Activated CD4-positive, alpha-beta T cell treated with anti-CD3 and anti-CD28 coated beads for 24 hours (primary cell): ENCODE measurements at places on chromosomes 3 and 15.

GRCh38 chr3:26715431-26715830 is 92.9 kb downstream of the LRRC3B start:
- no peak for DNase-seq

- no peak for DNase-seq
These were observed 312.2 kb downstream of the RYR3 start for GRCh38 chr15:33623010-33623409.

- DNase-seq: no peak
These were observed 282.1 kb downstream of the THSD4 start for GRCh38 chr15:71397377-71397776.

GRCh38 chr3:149969110-149969939 is 1.4 kb downstream of the PFN2 start:
- no peak for DNase-seq

- no peak for DNase-seq
These were observed 586.9 kb upstream of the SGO1 start for GRCh38 chr3:20772869-20773268.

- DNase-seq: no peak
These were observed 34.0 kb upstream of the HRH1 start for GRCh38 chr3:11120091-11120805.

- no peak for DNase-seq
These were observed 228.4 kb downstream of the TLE3 start for GRCh38 chr15:69869291-69869690.

DNA sequence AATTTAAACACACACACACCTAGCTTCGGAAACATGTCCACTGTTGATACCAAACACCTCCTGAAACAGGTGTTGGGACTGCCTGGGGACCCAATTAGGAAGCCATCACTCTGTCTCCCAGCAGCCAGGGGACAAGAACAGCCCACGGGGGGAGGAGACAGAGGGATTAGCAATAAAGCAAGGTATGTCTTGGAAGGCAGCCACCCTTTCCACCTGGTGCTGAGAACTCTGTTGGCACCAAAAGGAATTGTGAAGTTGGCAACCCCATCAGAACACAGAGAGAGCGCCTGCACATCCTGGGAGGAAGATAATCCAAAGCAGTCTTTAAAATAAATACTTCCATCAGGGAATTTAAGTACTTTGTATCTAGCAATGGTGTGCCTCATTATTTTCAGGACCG is 111.0 kb downstream of the ADAMTS17 start:
- DNase-seq: no peak

GRCh38 chr3:115814778-115815380 is 191.6 kb downstream of the GAP43 start:
- DNase-seq: peak; percentile 60

- no peak for DNase-seq
These were observed 677.7 kb upstream of the NECTIN3 start for GRCh38 chr3:110393941-110394340.

DNA sequence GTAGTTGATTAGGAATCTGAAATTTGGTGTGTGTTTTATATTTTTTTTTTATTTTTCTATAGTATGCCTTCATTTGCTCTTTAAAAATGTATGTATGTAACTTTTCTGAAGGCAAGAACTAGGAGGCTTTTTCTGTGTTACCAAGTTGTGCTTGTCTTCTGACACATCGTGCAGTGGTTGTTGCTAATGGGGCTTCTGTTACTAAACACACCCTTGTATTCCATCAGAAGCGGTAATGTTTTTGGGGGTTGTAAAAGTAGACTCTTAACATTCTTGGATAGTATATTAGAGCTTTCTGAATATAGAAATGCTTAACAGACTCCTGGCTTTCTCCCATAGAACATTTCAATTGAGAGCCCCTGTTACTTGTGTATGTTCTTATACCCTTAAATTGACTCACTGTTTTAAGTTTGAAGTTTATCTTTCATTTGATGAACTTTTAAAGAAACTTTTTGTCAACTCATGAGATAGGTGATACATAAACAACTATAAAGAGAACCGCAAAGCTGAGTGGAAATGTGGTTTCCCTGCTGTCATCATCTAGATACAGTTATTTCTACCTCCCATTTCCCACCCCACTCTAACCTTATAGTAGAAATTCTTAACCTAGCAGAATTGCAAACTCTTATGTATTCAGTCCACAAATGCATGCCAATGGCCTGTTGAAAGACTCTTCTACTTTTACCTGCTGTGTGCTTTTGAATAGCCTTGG is 2.5 kb downstream of the TIPARP start:
- peak; percentile 8 for DNase-seq

DNA sequence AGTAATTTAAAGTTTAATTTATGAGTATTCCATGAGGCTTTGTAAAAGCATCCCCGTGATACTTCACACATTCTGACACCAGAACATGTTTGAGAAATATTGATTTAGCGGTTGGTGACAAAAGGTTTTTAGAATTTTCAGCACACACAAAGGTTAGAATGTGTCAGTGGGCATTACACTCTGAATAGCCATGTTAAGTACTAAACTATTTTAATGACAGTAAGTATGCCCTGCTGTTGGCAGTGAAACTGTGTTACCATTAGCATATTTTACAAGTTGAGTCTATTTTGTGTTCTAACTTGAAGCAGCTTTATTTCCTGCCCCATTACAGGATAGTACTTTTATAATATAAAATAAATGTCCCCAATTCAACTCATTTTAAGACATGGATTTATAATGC is 66.5 kb downstream of the ADAMTSL3 start:
- no peak for DNase-seq

- DNase-seq: no peak
These were observed 44.0 kb downstream of the CEMIP start for GRCh38 chr15:80823120-80823519.

DNA sequence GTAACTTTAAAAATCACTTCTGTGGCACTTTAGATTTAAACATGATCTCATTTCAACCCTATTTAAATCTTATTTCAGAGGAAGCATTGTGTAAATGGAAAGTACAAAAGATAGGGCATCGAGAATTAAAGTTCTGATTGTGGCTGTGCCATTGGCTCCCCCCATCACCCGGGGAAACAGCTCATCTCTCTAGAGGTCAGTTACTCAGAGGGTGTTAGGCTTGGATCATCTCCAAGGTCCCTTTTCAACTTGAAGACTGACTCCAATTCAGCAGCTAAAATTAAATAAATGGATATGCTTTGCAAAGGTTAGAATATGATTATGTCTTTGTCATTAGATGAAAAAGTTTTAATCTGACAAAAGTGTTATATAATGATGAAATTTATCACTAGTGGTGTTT is 20.1 kb downstream of the CADM2 start:
- DNase-seq: no peak

GRCh38 chr3:9019259-9019961 is 56.1 kb upstream of the RAD18 start:
- DNase-seq: no peak

DNA sequence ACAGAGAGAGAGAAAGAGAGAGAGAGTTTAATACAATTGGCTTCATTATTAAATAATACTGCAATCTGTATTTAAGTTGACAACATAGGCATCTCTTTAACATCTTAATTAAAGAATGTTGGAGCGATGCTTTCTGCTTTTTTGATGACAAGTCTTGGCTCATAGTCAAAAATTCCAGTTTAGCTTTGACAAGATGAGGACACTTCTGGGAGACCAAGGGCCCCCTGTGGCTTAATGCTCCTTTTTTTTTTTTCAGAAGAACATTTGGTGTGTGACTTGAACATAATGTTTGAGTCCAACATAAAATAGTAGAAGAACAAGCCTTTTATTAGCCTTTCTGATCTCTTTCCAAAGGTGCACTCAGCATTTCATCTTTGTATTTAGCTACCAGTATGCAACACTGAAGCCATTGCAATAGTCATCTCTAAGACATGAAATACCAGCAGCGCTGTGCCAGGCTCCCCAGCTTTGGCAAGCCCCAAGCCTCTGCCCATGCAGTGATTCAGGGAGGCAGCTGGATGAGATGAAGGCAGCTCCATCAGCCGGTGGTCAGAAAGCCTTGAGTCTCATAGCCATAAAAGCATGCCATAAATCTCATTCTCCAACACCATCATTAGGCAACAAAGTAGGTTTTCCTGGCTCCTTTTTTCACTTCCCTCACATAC is 349.4 kb upstream of the SEMA6D start:
- no peak for DNase-seq

DNA sequence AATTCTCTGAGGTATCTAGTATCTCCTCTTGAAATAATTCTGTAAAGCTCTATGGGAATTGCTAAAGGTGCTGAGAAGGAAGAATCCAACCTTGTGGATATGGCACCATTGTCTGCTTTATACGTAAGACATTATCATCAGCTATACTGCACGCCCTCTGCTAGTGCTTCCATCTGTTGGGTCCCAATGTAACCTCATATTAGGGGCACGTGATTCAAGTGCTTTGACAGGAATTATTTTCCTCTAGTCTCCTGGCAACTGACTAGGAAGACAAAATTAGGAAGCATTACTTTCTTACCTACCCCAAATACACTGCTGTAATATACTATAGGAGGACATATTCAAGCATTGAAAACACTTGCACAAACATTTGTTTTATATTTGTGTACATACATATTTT is 24.0 kb downstream of the COPS2 start:
- DNase-seq: no peak

- no peak for DNase-seq
These were observed 65.5 kb downstream of the ADCY5 start for GRCh38 chr3:123383091-123384053.

GRCh38 chr15:68107142-68107541 is 53.0 kb downstream of the PIAS1 start:
- DNase-seq: no peak

- no peak for DNase-seq
These were observed 72.3 kb upstream of the ICE2 start for GRCh38 chr15:60551147-60551780.

DNA sequence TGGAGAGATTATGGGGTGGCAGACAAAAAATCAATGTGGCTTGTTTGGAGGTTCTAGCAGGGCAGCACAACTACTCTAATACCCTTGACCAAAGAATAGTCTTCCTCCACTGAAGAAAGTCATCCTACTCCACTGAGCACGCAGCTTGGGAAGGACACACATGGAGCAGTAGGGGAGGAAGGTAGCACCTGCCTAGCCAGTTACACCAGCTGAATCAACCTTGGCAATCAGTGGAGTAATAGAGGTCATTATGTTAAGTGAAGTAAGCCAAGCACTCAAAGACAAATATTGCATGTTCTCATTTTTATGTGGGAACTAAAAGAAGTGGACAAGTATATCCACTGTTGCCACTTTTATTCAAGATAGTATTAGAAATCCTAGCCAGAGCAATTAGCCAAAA is 555.8 kb upstream of the ALCAM start:
- DNase-seq: no peak

DNA sequence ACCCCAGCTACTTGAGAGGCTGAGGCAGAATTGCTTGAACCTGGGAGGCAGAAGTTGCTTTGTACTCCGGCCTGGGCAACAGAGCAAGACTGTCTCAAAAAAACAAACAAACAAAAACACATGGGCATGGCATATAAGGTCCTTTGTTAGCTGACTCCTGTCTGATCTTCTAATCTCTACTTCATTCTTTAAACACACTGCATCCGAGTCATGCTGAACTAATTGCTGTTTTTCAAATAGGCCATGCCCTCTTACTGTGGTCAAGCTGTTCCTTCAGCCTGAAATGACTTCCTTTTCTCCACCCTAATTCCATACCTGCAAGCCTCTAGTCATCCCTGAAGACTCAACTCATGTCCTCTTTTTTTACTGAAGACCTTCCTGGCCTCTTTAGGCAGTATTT is 22.3 kb upstream of the SLMAP start:
- DNase-seq: no peak

GRCh38 chr3:171986176-171986575 is 53.2 kb upstream of the FNDC3B start:
- DNase-seq: no peak

GRCh38 chr3:59654123-59654479 is 604.3 kb upstream of the CFAP20DC start:
- no peak for DNase-seq

- no peak for DNase-seq
These were observed 7.0 kb downstream of the EIF4A2 start for GRCh38 chr3:186790261-186790981.

GRCh38 chr3:186618318-186618938 is 5.6 kb downstream of the AHSG start:
- DNase-seq: no peak

- DNase-seq: no peak
These were observed 1.7 kb downstream of the GABRG3 start for GRCh38 chr15:26972636-26973035.

DNA sequence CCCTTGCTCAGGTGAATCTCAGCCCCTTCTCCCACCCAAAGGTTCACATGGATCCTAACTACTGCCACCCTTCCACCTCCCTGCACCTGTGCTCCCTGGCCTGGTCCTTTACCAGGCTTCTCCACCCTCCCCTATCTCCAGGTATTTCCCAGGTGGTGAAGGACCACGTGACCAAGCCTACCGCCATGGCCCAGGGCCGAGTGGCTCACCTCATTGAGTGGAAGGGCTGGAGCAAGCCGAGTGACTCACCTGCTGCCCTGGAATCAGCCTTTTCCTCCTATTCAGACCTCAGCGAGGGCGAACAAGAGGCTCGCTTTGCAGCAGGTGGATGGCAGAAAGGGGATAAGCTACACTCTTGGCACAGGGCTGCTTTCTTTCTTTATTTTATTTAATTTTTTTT is 4.5 kb downstream of the FAM131A start:
- no peak for DNase-seq

GRCh38 chr3:112671930-112672715 is 31.2 kb upstream of the CCDC80 start:
- DNase-seq: no peak

DNA sequence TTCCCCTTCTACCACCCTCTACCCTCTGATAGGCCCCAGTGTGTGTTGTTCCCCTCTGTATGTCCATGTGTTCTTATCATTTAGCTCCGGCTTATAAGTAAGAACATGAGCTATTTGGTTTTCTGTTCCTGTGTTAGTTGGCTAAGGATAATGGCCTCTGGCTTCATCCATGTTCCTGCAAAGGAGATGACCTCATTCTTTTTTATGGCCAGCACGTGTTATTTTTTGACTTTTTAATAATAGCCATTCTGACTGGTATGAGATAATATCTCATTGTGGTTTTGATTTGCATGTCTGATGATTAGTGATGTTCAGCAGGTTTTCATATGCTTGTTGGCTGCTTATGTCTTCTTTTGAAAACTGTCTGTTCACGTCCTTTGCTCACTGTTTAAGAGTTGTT is 63.1 kb upstream of the NPHP3 start:
- no peak for DNase-seq

GRCh38 chr3:141963301-141963700 is 86.9 kb downstream of the ATP1B3 start:
- no peak for DNase-seq
